ENCODE measurements at places on chromosomes 13 and 19.

GRCh38 chr13:110161112-110161882 lies 145.7 kb downstream of the COL4A1 start:
- no peak for DNase-seq

DNA sequence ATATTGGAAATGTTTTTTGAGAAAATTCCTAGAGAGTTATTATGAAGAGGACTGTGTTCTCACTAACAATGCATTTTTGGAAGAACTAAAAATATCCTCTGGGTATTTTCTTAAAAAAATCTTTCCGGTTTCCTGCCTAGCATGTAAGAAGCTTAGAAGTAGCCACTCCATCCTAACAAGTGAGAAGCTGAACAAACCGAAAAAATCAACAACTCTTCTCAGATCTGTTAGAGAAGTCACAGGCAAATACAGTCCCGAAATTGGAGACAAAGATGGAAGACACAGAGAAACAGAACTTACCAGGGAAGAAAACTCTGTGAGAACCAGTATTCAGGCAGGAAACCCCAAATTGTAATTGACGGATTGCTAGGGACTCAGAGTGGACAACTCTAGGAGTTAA lies 173.0 kb downstream of the KLF12 start:
- DNase-seq = no peak

DNA sequence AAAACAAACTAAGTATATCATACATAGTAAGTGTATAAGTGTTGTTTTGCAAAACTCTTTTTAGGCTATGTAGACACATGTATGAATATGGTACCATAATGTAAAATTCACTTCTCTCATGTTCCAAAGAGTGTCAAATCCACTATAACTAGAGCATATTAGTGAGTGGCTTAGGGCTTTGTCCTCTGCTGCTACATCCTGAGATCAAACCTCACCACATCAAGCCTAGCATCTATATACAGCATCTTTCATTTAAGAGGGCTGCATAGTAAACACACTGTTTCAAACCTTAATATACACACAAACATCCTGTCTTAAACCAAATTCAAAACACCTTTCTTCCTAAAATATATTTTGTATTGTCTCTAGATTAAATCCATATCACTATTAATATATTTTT lies 38.7 kb downstream of the ELF1 start:
- no peak for DNase-seq

GRCh38 chr13:109105899-109106298 lies 476.5 kb downstream of the MYO16 start:
- DNase-seq = no peak

GRCh38 chr19:33689868-33690267 lies 68.1 kb downstream of the CHST8 start:
- no peak for DNase-seq

GRCh38 chr13:74278901-74279300 lies 144.7 kb upstream of the KLF12 start:
- no peak for DNase-seq

DNA sequence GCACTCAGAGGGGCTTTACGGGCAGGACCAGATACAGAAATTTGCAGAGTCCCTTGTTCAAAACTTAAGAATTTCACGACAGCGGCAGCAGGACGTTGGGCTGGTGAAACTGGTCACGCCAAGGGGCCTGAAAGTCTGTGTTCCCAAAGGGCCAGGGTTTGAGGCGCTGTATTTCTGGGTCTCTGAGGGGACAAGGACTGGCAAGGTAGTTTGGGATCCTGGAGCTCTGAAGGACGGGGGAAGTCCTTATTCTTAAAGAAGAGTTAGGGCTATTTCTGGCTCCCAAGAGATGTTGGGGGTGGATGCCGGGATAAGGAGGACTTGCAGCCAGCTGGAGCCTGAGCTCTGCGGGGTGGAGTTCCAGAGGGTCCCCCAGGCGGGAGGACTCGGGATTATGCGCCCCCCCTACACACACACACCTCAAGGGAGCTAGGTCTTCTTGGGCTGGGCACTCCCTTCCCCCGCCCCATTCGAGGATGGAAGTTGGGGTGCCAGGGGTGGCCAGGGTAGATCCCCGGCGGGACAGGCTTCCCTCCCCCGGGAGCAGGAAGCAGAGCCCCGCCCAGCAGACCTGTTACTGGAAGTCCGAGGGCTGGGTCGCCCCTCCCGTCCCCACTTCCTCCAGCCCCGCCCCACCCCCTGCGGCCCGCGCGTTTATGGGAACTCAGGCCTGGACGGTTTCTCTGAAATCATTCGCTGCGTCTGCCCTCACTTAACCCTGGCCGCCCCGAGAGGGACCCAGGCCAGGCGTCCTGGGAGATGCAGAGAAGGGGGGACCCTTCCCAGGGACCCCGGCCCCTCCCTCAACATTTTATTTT lies 5.6 kb downstream of the BCL3 start:
- no peak for DNase-seq

DNA sequence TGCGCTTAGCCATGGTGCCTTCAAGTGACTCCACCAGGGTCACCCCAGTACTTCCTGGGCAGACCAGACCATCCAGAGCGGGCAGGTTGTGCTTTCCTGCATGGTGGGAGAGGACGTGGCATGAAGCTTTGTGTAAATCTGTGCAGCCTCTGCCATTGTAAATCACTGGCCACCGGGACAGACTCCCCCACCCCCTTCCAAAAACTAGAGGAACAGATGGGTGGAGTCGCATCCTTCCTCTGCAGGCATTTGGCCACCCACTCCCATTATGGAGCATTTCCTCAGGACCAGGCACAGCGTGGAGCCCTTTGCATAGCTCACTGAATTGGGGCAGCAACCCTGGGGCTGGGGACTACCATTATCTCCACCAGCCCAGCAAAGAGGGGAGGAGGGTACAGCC lies 8.2 kb downstream of the BCKDHA start:
- no peak for DNase-seq

GRCh38 chr13:53622456-53622855 lies 593.8 kb downstream of the OLFM4 start:
- DNase-seq = no peak

GRCh38 chr19:54791476-54791875 lies 11.9 kb upstream of the KIR2DL4 start:
- no peak for DNase-seq

GRCh38 chr13:31035185-31035965 lies 102.9 kb downstream of the TEX26 start:
- no peak for DNase-seq

DNA sequence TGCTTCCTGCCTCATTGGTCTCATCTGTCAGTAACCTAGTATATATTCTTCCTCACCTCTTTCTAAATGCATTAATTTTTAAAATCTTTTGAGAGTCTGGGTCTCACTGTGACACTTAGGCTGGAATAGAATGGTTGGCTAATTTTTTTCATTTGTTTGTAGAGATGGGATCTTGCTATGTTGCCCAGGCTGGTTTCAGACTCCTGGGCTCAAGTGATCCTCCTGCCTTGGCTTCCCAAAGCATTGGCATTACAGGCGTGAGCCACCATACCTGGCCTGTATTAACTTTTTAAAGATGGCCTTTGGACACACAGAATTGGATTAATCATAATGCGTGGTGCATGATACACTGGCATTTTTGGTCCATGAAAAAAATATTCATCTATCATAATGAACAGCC lies 29.9 kb downstream of the SIPA1L3 start:
- DNase-seq = no peak

DNA sequence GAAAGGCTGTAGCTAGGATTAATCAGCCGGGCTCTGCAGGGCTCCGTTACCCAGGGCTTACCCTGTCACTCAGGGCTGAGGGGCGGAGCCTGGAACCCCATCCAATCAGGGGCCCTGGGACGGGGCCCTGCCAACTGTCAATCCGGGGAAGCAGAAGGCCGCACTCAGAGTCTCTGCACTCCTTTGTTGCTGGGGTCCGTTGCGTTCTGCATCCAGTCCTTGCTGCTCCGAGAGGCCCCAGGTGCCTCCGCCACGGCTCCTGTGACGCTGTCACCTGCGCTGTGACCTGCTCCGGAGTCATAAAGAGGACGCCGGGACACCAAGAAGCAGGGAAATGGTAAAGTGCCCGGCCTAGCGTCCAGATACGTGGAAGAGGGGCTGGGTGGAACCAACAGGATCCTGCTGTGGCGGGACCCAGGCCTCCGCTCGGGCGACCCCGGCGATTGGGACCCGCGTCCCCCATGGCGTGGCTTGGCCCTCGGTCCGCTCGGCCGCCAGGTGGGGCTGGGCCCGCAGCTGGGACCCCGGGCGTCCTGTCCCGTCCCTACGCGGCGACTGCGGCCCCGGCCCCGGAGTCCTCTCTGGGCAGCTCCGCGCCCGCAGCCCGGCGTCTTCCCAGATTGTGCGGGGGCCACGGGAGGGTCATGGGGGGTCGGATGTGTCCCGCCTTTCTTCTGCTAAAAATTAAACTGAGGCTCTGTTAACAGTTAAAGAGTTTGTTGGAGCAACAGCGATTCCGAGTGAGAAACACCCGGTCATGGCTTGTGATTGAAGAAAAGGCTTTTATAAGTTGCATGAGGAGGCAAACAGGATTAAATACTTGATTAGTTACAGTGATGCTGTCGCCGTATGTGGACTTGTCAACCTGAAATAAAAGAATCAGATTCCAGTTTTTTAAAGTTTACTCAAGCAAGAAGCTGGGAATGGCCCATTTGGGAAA lies at the start of gene ZNF491:
Gene ZNF491, plus strand, starts transcription at position 133 of the 940 bp plus-strand sequence. CDS start 7,431 bp downstream, outside the sequence.
- DNase-seq = peak; percentile 74

DNA sequence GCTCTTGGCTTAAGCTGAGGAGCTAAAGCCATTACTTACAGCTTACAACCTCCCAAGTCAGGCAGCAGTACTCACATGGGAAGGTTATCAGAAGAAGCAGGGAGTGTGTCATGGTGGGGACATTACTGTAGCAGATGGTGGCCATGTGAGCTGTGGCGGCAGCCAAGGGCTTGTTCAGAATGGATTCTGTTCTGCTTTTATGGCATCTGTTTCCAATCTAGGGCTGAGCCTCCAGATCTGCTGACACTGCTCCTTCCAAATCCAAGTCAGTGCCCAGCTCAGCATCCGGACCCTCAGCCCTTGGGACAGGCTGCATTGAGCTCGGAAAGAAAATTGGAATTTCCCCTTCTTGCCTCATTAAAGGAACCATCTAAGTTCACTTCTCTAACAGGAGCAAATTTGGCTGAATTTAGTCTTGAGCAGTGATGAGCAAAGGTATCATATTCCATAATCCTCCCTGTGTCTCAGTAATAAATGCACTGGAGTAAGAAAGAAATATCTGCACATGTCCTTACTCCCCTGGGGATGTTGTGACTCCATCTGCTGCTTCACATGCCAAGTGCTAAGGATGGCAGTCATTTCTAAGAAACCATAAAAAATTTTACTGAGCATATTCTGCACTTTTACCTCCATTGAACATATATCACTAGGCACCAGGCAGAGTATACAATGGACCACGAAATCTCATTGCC lies 73.9 kb downstream of the KCTD12 start:
- no peak for DNase-seq

GRCh38 chr13:63396746-63397145 lies 1981.1 kb upstream of the PCDH20 start:
- no peak for DNase-seq

DNA sequence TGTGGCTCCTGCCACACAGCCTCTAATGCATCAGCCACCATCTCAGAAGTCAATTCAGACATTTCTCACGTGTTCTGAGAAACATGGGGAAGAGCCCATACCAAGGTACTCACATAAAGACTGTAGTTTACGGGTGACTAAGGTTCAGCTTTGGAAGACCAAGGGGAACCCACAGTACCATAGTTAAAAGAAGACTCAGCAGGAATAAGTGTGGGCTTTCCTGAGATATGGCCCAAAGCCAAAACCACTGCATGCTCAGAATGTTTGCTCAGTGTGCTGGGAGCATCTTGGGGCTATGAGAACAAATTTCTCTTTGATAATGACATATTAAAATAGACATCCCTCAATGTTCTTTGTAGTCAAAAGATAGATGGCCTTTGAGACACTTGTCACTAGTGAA lies 283.8 kb downstream of the DCT start:
- no peak for DNase-seq

DNA sequence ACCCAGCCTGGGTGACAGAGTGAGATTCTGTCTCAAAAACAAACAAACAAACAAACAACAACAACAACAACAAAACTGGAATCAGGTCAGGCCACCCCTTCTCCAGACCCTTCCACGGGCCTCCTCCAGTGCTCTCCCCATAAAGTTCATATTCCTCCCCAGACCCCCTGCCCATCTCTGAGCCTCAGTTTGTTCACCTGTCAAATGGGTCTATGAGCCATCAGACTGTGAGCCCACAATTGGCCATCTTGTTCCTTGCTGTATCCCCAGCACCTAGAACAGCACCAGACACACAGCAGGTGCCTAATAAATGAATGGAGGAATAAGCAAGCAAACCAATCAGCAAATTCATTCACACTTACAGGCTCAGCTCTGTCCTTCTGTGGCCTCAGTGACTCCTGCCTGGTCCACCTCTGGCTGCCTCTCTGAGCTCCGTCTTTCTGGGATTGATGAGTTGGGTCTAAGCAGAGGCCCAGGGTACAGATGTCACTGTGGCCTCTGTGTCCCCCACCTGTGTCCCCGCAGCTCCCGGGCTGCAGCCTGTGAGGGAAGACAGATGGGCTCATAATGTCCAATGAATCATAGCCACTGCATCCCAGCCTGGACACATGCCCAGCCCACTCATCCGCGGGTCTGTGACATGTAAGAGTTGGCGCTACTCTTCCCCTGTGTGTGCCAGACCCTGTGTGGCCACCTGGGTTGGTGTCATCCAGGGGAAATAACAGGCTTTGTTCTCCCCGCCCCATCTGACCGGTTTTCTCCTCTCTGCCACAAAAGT lies 19.6 kb upstream of the PTPRS start:
- no peak for DNase-seq

DNA sequence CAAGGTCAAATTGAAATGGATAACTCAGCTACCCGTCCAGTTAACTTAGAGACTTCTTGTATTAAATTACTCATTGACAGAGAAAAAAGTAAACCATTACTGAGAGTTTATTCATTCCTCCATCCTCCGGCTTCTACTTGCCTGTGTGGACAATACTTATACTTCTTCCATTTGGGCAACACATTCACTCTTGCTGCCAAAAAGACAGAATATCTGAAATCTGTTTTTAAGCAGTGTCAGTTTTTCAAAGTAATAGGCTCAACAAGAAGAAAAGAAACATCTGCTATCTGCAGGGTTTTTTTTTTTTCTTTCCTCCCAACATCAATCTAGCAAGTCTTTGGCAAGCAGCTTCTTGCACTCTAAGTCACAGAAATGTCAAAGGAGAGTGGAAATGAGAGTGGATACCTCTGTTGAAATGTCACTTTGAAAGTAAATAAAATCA lies 1142.8 kb downstream of the PCDH9 start:
- no peak for DNase-seq

DNA sequence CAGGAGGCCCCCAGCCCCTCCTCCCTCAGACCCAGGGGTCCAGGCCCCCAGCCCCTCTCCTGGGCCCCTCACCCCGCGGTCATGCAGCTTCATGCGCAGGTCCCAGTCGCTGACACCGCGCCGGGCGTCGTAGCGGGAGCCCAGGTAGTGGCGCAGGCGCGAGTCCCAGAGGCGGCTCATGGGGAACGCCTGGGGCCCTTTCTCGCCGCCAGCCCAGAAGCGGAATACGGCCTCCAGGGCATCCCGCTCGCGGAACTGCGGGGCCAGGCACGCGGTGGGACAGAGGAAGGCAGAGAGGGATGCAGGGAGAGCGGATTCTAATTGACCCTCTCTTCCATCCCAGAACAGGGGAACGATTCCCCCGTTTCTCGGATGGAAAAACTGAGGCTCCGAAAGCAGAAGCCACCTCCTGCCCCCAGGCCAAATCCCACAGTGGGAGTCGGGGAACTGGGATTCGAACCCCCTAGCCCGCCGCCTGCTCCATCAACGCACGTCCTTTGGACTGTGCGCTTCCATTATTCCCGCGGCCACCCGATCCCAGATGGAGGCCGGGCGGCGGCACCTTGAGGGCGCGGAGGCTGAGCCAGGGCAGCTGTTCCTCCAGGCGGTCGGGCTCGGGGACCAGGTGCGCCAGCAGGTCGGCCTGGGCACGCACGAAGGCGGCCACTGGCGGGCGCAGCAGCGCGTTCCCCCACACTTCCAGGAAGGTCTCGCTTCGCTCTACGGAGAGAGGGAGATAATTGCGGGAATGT lies 4.2 kb upstream of the TNNI3 start:
- DNase-seq = no peak

All from stimulated activated CD8-positive, alpha-beta memory T cell treated with anti-CD3 and anti-CD28 coated beads, Interleukin-4, amount 100 ng/mL, for 1 hour (primary cell).